ENCODE measurements at places on chromosomes 2 and 18. TPM values are rescaled to one million over a fixed set of nuclear protein-coding genes. Genes with fewer than 3 reads are reported as not detected.

GRCh38 chr2:48173141-48173540, 266.8 kb upstream of the FBXO11 start:
- DNase-seq = no peak

- no peak for DNase-seq
Measured at GRCh38 chr2:239184179-239184578, 216.6 kb downstream of the HDAC4 start.

DNA sequence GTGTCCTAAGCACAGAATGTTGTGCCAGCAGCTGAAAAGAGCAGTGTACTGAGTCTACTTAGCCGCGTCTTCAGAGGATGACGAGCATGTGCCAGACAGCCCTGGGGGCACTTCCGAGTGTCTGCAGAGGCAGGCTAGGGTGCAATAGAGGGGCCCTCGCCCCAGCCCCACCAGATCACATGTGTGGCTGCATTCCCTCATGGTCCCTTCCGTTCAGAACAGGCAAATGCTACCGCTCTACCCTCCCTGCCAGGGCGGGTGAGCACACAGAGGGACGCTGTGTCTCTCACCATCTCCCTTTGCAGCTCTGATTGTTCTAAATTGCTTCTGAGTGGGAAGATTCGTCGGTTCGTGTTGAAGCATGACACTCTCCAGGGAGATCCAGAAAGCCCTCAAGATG, 212.2 kb upstream of the RAB12 start:
- DNase-seq = no peak

Gene FAP
- total RNA-seq = 4.2 TPM

Gene ACVR1C
- total RNA-seq = 1.9 TPM

DNA sequence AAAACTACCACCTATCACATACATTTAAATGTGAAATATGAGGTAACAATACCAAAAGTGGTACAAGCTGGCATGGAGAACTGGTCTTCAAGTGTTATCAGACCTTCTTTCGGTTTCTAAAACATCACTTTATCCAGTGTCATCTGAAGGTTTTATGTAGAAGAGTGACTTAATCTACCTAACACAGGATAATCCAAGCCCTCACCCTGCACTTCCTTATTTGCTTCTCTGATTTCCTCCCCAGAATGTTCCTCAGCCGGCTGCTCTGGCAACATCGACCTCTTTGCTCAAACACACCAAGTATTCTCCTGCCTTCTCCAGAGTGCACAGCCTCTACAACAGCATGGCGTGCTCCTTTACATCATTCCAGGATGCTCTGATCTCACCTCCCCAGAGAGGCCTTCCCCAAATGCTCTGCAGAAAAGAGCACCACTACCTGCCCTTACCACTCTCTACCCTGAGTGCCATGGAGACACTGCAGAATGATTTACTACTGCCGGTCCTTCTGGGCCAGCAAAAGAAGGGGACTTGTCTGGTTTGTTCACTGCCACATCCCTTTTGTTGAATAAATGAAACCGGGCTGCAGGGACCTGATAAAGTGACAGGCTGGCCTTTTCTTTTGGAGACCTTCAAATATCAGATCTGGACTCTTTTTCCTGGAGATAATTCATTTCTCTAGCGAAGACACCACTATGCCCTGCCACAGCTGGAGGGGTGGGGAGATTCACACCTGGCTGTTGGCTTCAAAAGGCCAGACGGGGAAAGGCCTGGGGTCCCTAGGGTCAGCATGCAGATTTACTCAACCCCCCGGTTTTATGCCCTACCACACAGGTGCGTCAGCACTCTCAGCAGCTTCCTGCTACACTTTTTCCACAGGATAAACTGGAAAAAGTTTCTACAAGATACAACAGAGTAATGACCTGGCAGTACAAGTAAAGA, 42.0 kb downstream of the TTR start:
- DNase-seq = no peak

DNA sequence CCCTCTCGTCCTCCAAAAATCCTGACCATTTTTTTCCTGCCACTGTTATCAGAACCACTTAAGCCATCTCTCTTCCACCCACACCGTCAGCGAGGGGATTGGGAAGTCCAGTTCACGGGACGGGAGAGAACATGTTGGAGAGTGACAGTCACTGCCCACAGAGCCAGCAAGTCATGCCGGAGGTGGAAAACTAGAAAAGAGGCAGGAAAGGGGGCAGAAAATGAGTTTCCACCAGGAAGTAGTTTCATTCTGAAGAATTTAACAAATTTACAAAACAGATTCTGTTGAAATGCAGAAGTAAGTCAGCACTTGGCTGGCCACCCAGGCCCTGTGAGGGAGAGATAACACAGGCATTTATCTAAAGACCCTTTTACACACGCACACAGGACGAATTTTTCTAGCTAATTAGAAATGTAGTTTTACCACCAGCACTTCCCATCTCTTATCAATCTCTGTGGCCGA, 431.3 kb downstream of the TSN start:
- DNase-seq = no peak

GRCh38 chr18:7579176-7579917, 12.2 kb downstream of the PTPRM start:
- no peak for DNase-seq

DNA sequence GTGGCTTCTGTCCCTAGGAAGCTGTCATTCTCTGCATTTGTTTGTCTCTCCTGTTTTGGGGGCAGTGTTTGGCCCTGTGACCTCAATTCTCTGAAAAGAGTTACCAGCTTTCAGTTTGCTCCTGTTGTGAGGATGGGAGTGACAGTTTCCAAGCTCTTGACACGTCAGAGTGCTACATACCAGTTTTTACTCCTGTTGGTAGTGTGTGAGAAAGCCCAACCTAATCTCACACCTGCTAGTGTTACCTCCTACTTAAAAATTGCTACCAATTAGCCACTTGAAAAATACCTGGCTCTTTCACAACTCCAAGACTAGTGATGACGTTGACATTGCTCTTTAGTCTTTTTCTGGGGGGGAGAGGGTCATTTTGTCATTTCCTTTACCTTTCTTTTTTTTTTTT, 14.1 kb downstream of the SKA1 start:
- no peak for DNase-seq

- DNase-seq = no peak
Measured at GRCh38 chr2:226524381-226524843, 275.2 kb downstream of the IRS1 start.
